Activated CD8-positive, alpha-beta memory T cell treated with anti-CD3 and anti-CD28 coated beads for 4 hours (primary cell): ENCODE measurements at places on chromosomes 1 and 21.
A peak's percentile ranks its signal among the peaks of the same experiment; 100 is the strongest.

- DNase-seq = no peak
These were observed 151.6 kb upstream of the ZNF644 start for GRCh38 chr1:91173346-91173890.

GRCh38 chr1:48062353-48062752 is 65.2 kb upstream of the TRABD2B start:
- DNase-seq = no peak

- no peak for DNase-seq
These were observed 43.2 kb downstream of the C1orf198 start for GRCh38 chr1:230824919-230825721.

- DNase-seq = no peak
These were observed 71.3 kb upstream of the MUTYH start for GRCh38 chr1:45411510-45411899.

- DNase-seq = no peak
These were observed 17.3 kb upstream of the PKNOX1 start for GRCh38 chr21:42956824-42957630.

GRCh38 chr1:210293171-210293607 is 35.5 kb upstream of the HHAT start:
- DNase-seq = no peak

GRCh38 chr1:214004014-214004413 is 16.2 kb downstream of the PROX1 start:
- no peak for DNase-seq

GRCh38 chr1:65744731-65745130 is 48.0 kb upstream of the PDE4B start:
- DNase-seq = no peak

- DNase-seq = no peak
These were observed 1.4 kb upstream of the DENND2C start for GRCh38 chr1:114671011-114671938.

DNA sequence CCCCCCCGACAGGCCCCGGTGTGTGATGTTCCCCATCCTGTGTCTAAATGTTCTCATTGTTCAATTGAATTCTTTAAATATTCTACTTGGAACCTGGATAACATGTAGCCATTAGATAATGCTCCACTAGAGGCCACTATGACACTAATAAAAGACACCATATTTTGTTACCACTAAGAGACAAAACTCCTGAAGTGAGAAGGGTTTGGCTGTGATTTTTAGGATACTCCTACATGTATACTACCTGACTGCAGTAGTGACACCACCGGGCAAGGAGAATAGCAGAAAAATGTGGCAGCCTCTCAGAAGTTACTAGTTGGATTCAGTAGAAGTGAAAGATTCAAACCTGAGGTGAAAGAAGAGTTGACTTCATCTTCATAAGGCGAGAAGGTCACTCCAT is 36.0 kb downstream of the F5 start:
- DNase-seq = no peak

DNA sequence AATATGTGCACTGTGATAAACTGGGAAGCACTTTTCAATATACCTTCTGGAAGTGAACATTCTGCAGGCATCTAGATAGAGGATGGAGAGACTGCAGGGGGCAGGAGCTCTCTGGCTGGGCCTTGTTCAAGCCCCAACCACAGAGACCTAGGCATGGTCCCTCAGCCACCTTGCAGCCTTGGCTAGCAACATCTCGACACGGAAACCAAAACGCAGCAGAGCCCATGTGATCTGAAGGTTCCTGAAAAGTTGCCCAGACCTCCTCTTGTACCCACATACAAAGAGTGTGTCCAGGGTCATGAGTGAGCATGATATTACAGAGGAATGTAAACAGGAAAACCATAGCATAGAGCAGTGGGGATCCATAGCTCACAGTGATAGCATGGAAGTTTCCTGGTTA is 33.1 kb upstream of the SAMD11 start:
- DNase-seq = no peak

GRCh38 chr21:17045214-17045853 is 467.5 kb upstream of the CXADR start:
- no peak for DNase-seq

GRCh38 chr21:37907076-37907475 is 9.2 kb downstream of the KCNJ6 start:
- DNase-seq = no peak

- peak; percentile 56 for DNase-seq
These were observed 49.5 kb downstream of the FASLG start for GRCh38 chr1:172708452-172708851.

- DNase-seq = no peak
These were observed 350.8 kb upstream of the PTBP2 start for GRCh38 chr1:96370757-96371156.

- DNase-seq = no peak
These were observed 45.7 kb downstream of the SH3GLB1 start for GRCh38 chr1:86750076-86750475.

GRCh38 chr1:85421179-85421578 is 43.8 kb downstream of the DDAH1 start:
- DNase-seq = no peak

DNA sequence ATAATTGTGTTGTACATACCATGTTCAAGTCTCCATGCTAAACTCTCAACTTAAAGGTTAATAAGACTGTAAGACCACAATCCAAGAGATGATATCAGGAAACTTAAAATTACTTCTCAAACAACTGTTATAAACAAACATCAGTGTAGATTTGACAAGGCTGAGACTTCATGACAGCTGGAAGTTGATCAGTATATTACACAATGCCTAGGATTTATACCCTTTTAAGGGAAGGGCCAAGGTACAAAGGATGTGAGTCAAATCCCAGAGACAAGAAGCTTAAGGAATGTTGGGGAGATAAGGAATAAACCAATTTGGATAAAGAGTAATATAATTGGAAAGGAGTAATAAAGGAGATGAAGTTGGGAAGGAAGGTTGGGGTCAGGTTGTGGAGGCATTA is 98.8 kb downstream of the LBR start:
- DNase-seq = no peak

DNA sequence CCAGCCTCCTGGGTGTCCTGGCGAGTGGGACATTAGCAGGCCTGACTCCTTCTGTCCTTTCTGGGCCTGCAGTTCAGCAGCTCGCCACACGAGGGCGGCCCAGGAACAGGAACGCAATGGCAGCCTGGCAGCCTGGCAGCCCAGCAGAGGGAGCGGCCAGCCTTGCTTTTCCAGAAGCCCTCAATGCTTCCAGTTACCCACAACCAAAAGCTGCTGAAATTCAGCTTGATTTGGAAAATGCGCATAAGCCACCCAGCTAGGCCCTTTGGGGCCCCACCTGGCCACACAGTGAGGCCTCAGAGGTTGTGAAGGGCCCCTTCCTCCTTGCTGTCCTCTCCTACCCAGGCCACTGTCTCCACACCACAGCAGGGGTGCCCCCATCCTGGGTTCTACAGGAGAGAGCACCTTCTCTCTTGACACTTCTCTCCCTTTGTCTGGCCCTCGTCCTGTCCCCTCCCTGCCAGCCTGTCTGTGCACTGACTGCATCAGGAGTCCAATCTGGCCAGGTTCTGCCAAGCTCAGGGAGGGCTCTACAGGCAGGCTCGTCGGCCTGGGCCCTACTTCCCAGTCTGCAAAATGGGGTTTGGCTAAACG is 103.4 kb upstream of the VAMP3 start:
- peak; percentile 69 for DNase-seq

DNA sequence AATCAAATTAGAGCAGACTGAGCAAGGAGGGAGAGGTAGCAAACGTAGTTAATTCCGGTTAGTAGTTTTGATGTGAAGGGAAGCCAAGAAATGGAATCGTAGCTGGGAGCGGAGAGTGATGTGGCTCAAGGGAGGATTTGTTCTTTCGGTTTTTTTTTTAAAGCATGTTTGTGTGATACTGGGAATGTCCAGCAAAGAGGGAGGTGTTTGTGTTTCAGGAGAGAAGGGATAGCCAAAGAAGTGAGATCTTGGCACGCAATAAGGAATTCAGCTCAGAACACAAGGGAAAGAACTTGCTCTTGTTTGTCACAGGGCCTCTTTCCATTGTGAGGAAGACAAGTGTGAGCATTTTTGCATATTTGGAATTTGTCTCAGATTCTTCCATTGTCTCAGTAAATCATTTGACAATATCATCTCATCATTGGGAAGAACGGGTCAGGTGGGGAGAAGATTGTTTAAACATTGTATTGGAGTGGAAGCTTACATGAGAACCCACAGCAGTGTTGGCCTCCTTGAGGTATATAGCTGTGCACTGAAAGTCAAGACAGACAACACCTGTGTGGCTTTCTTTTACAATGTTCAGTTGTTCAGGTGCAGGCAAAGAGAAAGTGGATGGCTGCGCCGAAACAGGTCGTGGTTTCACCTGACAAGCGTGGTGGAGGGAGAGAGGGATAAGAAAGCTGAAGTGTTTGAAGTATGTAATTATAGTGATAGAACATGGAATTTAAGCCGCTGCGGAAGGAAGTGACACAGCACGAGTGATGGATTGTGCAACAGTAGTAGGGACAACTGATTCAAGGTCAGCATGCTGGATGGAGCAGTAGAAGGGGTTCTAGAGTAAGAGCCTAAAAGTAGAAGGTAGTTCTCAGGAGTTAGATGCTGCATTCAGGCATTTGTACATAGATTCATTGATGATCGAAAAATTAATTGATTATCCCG is 25.4 kb downstream of the FMN2 start:
- no peak for DNase-seq

DNA sequence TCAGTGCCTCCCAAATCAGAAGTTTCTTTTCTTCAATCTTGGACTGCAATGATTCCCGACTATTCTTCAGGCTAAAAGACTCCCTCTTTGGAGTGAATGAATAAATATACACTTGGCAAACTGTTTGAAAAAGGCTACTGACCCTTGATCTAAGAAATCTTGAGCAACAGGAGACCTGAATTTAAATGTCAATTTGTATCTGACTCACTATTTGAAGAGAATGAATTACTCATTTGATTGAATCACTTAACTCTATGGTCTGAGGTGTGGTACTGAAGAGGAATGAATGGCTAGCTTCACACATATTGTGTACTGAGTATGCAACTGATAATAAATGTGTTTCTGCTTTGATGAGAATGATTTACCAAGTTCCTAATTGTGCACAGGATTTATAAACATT is 4.6 kb upstream of the SMG7 start:
- DNase-seq = no peak

GRCh38 chr1:36223381-36223995 is 755 bp upstream of the THRAP3 start:
- DNase-seq = no peak

GRCh38 chr1:192045131-192045530 is 113.1 kb upstream of the RGS18 start:
- no peak for DNase-seq

- DNase-seq = no peak
These were observed 819 bp upstream of the GPR3 start for GRCh38 chr1:27391511-27392095.

DNA sequence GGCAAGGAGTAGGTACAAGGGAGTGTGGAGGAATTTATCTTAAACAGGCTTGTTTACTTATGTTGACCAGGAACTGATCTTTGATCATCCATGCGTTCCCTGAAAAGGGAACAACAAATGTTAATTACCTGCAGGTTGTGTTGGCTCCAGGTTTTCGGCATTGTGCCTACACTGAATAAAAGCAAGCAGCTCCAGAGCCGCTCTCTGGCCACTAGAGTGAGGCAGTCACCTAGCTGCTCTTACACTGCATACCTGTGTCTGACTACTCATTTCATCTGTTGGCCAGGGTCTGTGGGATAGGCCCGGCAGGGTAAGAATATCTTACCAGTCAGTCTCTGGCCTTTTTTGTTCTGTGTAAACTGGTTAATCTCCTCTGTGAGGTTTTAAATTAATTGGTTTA is 183.6 kb downstream of the HFM1 start:
- no peak for DNase-seq

GRCh38 chr1:90761156-90761555 is 44.1 kb upstream of the BARHL2 start:
- DNase-seq = no peak

GRCh38 chr1:26942656-26943055 is 17.6 kb downstream of the KDF1 start:
- no peak for DNase-seq

GRCh38 chr1:222241410-222241809 is 306.5 kb downstream of the HHIPL2 start:
- DNase-seq = no peak

DNA sequence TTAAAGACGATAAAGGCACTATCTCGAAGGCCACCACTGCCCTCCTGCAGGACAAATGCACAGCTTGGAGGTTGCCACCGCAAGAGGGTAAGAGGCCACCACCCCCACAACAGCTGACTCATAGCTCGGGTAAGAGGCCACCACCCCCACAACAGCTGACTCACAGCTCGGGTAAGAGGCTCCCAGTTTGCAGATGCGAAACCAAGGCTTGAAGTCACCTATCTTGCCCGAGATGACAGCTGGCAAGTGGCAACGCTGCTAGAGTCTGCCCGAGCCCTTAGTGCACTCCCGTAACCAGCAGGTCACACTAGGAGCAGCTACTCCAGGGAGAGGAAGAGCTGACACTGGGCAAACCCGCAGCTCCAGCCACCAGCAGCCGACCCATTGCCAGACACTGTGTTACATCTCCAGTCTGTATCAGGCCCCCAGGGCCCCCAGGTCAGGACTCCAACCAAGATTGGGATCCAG is 17.1 kb upstream of the SPSB1 start:
- peak; percentile 42 for DNase-seq

DNA sequence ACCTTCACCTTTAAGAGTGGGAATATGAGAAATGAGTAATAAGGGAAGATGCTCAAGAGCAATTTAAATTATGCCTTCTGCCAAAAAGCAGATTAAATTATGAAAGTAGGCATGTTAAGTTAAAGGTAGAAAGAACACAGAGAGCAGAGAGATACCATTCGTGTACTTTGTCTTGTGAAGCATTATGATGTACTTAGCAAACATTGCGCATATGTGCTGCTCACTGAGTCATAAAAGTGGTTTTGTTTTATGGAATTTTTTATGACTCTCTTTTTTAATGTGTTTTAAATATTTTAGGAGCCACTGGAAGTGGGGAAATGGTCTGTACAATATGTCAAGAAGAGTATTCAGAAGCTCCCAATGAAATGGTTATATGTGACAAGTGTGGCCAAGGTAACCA is 35.3 kb downstream of the MTF2 start:
- no peak for DNase-seq

GRCh38 chr1:17156108-17156507 is 36.9 kb upstream of the PADI2 start:
- no peak for DNase-seq

DNA sequence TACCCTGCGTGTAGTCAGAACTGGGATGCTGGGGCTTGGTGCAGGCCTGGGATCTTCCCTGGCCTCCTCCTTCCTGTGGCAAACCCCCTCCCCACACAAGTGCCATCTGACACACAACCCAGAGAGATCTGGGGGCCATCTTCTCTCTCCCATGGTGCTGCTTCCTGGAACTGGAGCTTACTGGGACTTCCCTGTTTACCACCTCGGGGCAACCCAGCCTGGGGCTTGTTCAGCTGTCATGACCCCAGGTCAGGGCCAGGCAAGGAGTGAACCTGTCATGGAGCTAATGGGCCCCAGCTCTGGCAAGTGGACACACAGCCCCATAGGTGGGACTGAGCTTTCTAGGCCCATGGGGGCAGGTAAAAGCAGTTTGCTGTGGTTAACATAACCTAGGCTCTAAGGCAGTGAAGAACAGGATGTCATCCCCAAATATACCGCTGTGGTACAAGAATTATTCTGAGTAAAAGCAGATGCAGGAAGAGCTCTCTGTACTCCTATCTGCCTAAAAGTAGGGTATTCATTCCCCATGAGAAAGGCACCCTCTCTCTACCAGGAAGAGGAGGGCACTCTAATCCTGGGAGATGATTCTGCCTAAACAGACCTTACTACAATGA is 2.4 kb downstream of the TRIM11 start:
- no peak for DNase-seq

- DNase-seq = no peak
These were observed 70.1 kb downstream of the SSBP3 start for GRCh38 chr1:54336116-54336515.
